ENCODE measurements at places on chromosomes 7 and 10.

DNA sequence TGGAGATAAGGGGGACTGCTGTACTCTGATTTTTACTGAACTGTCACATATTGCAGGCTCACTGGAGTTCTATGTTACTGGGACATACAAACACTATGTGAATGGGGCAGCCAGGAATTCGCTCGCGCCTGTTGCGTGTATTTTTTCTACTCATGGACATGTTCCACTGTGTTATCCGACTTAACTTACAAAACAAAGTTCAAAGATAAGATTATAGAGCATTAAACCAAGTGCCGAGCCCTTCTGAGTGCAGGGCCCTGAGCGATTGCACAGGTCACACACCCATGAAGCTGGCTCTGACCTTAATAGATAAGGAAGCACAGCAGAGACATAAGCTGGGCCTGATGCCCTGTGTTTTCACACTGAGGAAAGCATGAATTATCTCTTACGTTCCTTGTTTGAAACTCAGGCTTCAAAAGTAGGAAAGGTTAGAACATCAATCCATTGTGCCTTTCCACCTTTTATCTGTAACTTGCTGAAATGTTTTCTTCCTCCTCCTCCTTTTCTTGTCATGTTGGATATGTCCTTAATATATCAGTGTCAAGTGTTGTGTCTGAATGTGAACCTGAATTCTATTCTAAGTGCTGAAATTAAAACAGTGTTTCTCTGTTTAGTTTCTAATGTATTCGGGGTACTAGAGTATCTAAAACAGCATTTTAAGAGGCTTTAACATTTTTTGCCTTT lies 273.8 kb downstream of the AUTS2 start:
- DNase-seq, result no peak

GRCh38 chr7:141649137-141649864 lies 52.7 kb downstream of the DENND11 start:
- DNase-seq, result no peak

DNA sequence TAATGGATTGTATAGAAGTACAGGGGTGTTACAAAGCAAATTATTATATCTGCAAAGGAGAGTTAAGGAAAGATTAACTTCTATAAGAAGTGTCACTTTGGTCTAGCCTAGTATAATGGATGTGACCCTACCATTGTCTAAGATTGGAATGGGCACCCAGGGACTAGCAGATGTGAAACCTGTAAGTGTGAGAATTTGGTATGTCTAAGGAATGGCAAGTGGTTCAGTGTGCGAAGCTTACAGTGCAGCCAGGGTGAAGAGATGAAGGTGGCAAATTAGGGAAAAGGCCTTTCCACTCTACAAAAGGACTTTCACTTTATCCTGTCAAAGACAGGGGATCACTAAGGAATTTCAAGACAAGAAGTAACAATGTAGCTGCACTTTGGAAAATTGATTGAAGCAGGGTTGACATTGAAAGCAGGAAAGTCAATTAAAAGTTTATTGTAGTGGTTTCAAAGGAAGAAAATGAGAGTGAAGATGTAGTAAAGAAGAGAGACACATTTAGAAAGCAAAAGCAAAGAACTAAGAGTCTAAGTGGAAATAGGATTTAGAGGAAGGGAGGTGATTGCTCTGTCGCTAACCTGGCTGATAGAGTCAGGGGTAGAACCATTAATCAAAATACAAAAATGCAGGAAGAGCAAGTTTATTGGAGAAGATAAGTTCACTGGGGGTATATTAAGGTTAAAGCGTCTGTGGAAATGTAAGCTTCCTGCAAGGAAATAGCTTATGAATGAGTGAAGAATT lies 47.4 kb downstream of the KCND2 start:
- peak; percentile 70 for DNase-seq

- no peak for DNase-seq
Measured at GRCh38 chr10:114990991-114991390, 53.0 kb downstream of the TRUB1 start.

DNA sequence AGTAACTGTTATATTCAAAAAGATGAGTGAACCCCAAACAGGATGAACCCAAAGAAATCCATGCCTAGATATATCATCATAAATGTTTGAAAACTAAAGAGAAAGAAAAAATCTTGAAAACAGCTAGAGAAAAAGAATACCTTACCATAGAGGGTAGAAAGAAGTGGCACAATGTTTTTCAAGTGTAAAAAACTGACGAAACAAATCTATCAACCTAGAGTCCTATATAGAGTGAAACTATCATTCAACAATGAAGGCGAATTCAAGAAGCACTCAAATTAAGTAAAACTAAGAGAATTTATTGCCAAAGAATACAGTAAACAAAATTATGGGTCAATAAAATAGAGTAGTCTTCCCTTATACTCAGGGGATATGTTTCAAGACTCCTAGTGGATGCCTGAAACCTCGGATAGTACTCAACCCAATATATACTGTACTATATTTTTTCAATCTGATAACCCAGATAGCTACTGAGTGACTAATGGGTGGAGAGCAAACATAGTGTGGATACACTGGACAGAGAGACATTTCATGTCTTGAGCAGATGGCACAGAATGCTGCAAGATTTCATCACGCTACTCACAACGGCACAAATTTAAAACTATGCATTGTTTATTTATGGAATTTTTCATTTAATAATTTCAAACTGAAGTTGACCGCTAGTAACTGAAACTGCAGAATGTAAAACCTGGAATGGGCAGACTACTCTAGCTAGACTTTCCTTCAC lies 52.6 kb upstream of the TMEM106B start:
- no peak for DNase-seq

- no peak for DNase-seq
Measured at GRCh38 chr10:5504146-5505072, 5.0 kb upstream of the CALML5 start.

DNA sequence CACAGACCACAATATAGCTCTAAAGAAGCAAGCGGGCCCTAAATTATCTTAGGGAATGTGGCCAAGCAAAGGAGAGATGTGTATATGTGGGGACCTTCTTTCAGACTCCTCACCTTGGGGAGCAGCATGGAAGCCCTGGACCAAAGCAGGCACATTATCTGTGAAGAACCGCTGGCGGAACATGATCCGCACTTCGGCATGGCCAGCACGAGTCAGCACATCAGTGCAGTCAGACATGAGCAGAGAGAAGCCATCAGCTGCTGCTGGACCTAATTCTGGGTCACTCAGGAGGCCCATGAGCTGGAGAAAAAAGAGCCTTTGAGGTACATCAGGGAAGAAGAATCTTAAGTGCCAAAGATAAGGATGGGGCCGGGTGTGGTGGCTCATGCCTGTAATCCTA lies 14.0 kb downstream of the ZDHHC16 start:
- DNase-seq, result no peak

DNA sequence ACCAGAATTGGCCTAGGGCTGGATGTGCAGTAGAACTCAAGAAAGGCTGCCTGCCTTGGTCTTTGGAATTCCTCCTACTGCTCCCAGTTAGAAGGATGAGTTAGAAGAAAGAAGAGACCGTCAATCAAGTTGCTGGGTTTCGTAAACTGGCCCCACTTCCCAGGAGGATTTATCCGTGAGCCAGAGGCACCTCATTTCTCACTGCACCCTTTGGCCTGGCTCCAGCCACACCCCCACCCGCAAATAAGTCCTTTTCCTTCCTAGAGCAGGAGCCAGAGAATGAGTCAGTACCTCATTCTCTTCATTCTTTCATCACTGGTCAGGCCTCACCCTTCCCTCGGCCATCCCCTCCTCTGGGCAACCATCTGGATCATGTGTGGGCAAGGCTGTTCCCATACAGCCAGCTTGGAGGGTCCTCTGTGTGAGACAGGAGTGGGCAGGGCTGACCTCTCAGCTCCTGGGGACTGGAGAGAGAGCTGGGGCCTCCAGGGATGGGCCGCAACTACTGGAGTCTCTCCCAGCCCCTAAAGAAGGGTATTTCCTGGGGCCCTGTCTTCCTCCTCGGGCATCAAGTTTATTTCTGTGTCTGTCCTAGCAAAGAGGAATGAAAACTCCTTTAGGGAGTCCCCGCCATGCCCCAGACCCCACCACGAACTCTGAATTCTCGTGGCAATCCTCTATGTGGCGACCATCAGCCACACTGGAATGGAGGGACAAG lies 87.2 kb upstream of the DUSP5 start:
- no peak for DNase-seq

GRCh38 chr7:24141874-24142509 lies 142.0 kb upstream of the NPY start:
- no peak for DNase-seq

GRCh38 chr10:48547061-48547895 lies 57.6 kb downstream of the ARHGAP22 start:
- no peak for DNase-seq

DNA sequence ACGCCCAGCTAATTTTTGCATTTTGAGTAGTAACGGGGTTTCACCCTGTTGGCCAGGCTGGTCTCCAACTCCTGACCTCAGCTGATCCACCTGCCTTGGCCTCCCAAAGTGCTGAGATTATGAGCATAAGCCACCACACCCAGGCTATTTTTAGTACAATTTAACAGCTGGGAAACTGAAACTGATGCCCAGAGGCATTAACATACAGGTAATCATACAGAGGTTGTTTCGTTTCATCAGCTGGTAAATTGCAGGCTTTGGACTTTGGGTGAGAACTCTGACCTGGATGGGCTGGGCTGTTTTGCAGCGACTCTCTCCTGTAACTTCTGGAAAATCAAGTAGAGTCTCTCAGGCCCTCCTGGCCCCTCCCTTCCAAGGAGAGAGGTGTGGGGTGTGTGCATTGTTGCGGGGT lies 6.2 kb upstream of the ACHE start:
- DNase-seq, result no peak

- DNase-seq, result no peak
Measured at GRCh38 chr7:11910253-11910652, 78.3 kb upstream of the THSD7A start.

- no peak for DNase-seq
Measured at GRCh38 chr10:130190737-130191115, 54.5 kb downstream of the GLRX3 start.

- DNase-seq, result peak; percentile 60
Measured at GRCh38 chr7:34675749-34676374, 17.8 kb downstream of the NPSR1 start.

GRCh38 chr7:132410385-132410784 lies 165.9 kb downstream of the PLXNA4 start:
- DNase-seq, result no peak

DNA sequence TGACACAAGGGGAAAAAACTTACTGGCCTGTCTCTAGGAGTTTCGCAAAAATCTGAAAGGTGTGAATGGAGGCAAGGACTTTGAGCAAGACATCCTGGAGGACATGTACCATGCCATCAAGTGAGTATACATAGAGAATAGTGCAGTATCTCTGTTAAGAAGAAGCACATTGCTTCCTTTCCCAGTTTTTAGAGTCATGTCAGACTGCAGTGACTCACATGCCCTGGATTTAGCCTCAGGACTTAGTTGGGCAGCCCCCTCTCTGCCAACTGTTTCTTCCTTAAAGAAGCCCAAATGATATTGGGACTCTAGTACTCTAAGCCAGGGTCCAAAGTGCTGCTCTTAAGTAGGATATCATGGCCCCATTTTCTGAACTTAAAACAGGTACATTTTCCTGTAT lies 28.1 kb upstream of the NFKB2 start:
- no peak for DNase-seq

DNA sequence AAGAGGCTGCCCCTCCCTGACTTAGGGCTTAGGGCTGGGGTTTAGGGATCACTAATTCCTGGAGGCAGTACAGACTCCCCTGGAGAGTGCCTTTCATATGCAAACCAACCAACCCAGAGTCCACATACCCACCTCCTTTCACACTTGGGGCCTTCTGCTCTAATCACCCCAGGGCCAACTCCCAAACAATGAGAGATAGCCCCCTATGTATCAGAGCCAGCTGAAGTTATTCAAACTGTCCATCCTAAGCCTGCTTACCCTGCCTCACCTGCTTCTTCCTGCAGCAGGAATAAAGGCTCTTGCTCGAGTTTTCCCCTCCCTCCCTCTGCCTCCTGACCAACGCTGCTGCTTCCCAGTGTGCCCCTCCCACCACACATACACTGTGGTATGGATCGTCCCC lies 51.8 kb upstream of the SLC35G1 start:
- DNase-seq, result peak; percentile 69

DNA sequence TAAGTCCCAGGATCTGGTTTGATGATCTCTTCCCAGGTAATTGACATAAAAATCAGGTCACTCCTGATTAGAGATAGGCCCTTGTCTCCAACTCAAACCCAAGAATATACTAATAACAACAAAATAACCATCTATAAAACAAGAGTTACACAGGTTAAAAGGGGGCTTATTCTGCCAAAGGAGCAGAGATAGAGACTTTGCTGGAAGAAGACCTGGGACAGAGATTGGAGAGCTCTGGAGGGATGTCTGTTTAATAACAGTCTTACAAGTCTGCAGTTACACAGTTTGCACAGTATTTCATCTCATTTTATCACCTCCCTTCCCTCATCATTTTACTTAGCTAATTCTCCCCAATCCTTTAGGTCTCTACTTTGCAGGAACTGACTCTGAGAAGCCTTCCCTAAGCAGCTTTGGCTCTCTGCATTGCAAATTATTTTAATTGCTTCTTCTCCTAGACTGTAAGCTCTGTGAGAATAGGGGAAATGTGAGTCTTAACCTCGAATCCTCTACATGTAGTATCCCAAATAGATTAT lies 3.7 kb upstream of the ZNF438 start:
- no peak for DNase-seq

GRCh38 chr7:76155938-76156337 lies 45.8 kb upstream of the SRRM3 start:
- no peak for DNase-seq

- no peak for DNase-seq
Measured at GRCh38 chr7:75653651-75654050, 85.1 kb downstream of the HIP1 start.

GRCh38 chr10:61992671-61993668 lies 91.5 kb downstream of the ARID5B start:
- DNase-seq, result no peak

DNA sequence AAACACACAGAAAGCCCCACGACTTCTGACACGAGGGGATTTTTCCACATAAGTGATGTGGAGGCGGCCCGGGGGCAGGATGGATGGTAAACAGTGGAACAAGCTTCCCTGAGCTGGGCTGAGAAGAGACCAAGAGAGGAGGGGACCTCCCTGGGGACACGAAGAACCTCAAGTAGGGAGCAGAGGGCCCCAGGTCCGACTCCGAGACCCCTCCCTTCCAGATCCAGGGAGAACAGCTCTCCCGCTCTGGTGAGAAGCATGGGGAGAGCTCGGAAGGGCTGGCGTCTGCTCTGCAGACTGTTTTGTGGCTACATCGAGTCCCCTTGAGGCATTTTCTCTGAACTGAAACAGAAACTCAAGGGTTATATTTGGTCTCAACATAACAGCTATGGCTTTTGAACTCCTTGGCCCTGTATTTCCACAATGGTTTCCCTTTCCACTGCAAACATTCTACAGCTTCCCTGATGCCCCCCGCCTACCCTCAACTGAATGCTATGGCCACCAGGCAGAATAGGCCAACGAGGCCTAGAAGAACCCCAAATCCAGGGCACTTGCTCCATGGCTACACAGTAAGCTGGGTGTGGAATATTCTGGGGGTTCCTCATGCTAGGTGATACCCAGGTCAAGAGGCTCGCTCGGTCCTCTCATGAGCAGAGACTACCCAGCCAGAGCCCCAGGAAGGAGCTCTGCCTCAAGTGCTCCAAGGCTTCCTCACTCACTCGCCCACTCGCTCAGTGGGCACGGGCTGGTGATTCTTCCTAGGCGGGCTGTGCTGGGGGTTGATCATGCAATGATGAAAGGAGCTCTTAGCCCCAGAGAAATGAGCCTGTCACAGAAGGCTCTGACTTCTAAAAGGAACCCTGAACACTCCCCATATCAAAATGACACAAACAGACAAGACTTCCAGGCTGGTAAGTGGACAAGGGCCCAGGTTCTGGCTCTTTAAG lies 47.5 kb downstream of the FAM53B start:
- no peak for DNase-seq

- no peak for DNase-seq
Measured at GRCh38 chr7:151728286-151728660, 148.6 kb downstream of the PRKAG2 start.
